ENCODE measurements at places on chromosomes 2 and 18.

GRCh38 chr2:171630812-171631626 is 56.2 kb upstream of the DYNC1I2 start:
- DNase-seq: no peak

GRCh38 chr2:219469186-219469724 is 29.4 kb upstream of the GMPPA start:
- DNase-seq: no peak

GRCh38 chr2:8457699-8458502 is 224.0 kb upstream of the ID2 start:
- peak; percentile 74 for DNase-seq

- no peak for DNase-seq
These were observed 487.0 kb downstream of the DCC start for GRCh38 chr18:52826994-52827393.

GRCh38 chr18:36850527-36851201 is 21.7 kb downstream of the KIAA1328 start:
- no peak for DNase-seq

- DNase-seq: no peak
These were observed 168.0 kb downstream of the ASXL3 start for GRCh38 chr18:33745871-33746545.

DNA sequence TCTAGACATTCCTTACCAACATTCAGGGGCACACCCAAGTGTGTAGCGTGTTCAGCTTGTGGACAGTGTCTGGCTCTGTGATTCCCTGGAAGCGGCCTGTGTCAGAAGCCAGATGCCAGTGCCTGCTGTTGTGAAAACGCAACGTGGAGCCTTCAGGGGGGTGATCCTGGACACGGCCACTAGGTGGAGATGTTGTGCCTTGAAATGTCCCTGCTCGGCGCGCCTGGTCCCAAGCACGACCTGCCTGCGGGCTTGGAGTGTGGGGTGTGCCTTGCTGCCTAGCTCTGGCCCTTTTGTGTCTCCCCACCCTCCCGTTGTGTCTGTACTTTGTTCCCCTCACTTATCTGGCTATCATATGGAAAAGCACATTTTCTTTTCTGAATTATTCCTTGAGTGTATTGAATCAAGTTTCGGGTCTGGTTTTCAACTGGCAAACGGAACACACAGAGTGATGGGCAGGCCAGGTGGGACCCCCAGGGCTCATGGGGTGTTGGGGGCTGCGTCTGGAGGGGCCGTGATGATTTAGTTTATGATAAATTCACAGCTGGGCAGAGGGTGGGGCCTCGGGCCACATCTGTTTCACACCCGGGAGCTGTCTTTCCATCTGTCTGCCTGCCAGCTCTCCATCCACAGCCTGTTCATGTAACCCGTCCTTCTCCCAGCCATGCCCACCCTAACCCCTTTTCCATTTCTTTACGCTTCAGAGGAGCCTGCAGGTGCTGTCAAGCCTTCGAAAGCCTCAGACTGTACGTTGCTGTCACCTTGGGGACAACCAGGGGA is 95.5 kb downstream of the DYSF start:
- peak; percentile 85 for DNase-seq

DNA sequence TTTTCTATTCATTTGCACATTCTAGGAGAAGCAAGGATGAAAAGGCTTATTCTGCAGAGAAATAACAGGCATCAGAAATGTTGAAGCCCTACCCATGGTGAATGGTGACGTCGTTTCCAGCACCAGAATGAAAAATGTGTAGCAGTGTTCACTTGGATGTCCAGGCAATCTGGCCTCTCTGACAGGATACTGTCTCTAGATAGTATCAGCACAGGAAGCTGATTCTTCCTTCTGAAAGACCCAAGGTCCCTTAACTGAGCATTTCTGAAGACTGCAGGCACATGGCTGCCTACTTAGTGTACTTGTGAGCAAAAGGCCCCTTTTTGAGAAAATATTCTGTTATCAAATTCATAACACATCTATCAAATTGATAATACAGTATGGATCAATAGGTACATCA is 234.1 kb downstream of the XIRP2 start:
- DNase-seq: no peak

DNA sequence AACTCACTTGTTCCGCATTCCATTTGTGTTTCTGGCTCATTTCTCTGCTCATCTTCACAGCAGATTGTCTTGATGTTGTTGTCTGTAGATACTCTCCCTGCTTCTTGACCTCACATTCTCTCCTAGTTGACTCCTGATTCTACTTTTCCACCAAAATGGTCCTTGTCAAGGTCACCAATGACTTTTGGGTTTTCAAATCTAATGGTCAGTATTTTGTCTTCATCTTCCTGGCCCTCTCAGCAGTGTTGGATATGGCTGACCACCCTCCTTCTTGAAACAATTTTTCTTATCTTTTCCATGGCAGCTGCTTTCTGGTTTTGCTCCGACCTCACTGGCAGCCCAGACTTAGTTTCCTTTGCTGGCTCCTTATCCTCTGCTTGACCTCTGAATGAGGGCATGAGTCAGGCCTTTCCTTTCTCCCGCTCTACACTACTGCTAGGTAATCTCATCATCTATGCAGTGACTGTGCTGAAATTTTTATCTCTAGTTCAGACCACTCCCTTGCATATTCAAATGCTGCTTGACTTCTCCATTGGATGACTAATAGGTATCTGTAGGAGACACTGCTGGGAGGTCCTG is 386.6 kb upstream of the SPRED2 start:
- DNase-seq: no peak

GRCh38 chr2:176647325-176648165 is 378.3 kb downstream of the MTX2 start:
- no peak for DNase-seq

DNA sequence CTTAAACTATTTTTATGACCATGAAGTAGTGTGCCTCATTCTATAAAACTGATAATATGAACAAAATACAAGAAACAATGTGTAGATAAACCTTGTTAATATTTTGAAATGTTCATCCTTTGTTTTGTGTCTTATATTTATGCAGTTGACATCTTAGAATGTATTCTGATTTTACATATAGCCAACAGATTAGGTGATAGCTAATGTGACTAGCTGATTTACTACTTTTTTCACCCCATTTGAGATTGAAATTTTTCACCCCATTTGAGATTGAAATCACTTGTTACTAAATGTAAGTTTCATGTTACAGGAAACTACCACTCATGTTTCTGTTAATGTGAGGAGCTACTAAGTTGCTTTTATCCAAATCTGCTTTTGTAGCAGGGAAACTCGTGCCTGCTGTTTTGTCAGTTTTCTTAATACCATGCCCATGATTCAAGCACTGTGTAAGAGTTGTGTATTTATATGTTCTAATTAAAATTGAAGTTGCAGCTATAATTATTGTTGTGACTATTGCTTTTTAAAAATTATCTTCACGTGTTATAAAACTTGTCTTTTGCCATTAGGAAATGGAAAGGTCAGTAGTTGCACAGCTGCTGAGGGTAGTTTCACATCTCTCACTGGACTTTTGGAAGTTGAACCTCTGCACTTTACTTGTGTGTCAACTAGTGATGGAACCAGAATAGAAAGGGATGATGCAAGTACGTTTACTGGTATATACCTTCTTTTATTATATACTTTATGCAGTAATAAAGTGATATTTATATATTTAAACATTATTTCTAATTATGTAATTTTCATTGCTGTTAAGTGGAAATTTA is 96.6 kb downstream of the BIRC6 start:
- no peak for DNase-seq

DNA sequence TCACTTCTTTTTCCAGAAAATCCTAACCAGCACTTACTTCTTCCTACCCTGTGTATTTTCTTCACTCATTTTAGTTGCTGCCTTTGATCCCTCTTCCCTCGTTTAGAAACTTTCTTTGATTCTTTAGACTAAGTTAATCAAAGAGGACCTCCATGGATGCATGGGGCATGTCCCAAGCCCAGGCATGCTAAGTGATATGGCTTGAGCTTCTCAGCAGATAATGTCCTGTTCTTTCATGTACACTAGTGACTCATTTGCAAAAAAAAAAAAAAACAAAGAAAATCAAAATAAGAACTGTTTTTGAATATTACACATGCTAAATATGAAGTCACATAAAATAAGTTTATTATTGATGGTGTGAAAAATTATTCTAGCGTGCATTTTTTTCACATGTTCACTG is 800.9 kb downstream of the SATB2 start:
- no peak for DNase-seq

DNA sequence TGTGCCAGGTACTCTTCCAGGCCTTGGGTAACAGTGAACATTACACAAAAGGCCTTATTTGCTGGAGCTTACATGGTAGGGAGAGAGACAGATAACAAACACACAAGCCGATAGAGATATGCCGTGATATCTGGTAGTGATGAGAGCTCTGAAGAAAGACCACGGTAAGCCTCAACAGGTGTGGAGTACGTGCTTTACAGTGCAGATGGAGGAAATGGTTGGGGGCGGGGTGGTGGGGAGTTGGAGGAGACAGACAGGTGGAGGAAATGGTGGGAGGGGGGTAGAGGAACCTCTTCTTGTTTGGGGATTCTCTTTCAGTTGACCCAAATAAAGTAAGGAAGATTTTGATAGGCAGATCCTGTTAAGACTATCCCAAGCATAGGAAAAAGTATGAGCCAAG is 141.1 kb upstream of the ALPP start:
- no peak for DNase-seq

- DNase-seq: no peak
These were observed 98.8 kb downstream of the RHBDD1 start for GRCh38 chr2:226934546-226935201.

- DNase-seq: no peak
These were observed 18.3 kb upstream of the MAP4K4 start for GRCh38 chr2:101679037-101679726.

DNA sequence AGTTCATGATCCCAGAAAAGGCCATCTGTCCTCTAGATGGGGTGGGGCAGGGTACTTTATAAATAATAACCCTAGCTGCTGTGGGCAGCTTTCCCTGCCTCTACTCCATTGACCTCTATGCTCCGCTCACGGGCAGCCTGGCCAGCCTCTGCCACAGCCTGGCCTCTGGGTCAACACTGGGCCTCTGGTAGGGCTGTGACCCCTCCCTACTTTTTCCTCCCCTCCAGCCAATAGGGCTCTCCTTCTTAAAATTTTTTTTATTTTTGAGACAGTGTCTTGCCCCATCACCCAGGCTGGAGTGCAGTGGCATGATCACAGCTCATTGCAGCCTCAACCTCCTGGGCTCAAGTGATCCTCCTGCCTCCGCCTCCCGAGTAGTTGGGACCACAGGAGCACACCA is 4.1 kb upstream of the GAREM2 start:
- DNase-seq: no peak

GRCh38 chr2:120105360-120105759 is 92.5 kb downstream of the EPB41L5 start:
- DNase-seq: no peak

DNA sequence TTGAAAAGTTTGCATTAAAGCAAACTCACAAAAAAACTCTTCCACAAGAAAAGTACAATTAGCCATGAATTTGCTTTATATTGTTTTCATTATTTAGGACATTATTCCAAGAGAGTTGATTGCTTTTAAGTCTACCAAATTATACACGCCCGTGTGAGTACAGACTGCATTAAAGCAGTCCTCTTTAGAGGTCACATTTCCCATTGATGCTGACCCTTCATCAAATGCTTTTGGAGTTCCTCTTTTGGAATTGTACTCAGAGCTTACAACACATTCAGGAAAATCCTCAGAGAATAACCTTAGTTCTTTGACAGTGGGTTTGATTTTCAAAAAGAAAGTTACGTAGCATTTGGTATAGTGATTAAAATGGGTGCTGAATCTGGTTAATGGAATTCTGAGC is 256.1 kb downstream of the CDH2 start:
- DNase-seq: no peak

- DNase-seq: no peak
These were observed 314.7 kb upstream of the SPRED2 start for GRCh38 chr2:65746931-65747675.

- DNase-seq: no peak
These were observed 59.5 kb downstream of the NFATC1 start for GRCh38 chr18:79455261-79455660.

GRCh38 chr2:10325278-10326145 is 22.8 kb downstream of the HPCAL1 start:
- no peak for DNase-seq

- DNase-seq: no peak
These were observed 5.0 kb downstream of the ARL4C start for GRCh38 chr2:234491897-234492296.

GRCh38 chr2:199603721-199604291 is 146.1 kb upstream of the SATB2 start:
- DNase-seq: no peak

DNA sequence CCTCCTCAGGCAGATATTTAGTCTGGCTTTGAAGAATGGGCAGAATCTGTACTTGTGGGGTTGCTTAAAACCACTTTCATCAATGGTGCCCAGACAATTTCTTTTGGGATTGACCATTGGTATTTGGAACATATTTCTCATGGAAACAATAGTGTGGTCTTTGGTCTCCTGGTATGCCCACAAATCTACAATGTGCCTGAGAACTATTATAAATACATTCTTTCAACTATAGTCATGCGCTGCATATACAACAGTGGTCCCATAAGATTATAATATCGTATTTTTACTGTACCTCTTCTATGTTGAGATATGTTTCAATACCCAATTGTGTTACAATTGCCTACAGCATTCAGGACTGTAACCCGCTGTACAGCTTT is 34.8 kb upstream of the PPP4R1 start:
- DNase-seq: no peak

GRCh38 chr2:165015052-165015642 is 59.8 kb upstream of the SLC38A11 start:
- peak; percentile 79 for DNase-seq

DNA sequence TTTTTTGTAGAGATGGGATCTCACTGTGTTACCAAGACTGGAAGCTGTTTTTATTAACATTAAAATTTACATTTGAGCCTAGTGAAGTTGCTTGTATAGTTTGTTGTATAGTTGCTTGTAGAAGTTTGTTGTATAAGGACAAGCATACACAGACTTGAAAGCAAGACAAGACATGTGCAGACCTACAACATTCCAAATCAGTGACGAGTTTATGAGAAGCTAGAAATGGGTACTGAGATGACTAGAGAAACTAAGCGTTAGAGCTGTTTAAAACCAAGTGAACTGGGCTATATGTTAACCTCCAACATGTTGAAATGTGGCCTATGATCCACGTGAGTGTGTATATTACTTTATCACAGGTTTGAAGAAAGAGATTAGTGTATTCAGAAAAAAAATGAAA is 39.1 kb downstream of the ABCB11 start:
- DNase-seq: no peak

- no peak for DNase-seq
These were observed 55.1 kb downstream of the MREG start for GRCh38 chr2:215958257-215958656.

- DNase-seq: no peak
These were observed 3.9 kb downstream of the DUSP28 start for GRCh38 chr2:240563951-240564560.

- no peak for DNase-seq
These were observed 60.7 kb downstream of the WDR7 start for GRCh38 chr18:56711708-56712445.
